ENCODE measurements at places on chromosomes 11 and 22.

DNA sequence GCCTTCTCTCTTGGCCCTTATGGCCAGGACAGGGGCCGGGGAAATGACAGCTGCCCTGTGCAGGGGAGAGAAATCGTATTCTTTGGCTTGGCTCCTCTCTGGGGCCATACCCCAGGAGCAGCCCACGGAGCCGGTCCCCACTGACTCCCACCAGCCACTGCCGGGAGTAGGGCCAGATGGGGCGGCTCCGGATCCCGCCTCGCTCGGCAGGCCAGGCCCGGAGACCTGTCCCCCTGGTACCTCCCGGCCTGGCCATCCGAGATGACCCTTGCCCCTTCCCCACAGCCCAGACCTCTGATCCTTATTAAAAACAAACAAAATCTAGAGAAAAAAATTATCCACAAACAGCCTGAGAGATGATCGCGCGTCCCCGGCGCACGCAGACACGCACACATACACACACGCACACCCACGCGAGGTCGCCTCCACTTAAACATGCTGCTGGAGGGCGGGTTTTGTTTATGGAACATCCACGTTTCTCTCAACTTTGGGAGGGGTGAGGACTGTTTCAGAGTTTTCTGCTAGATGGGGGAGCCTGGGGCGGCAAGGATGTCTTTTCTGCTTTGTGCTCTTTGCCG, 59.1 kb downstream of the IGLL1 start:
- DNase-seq: no peak

DNA sequence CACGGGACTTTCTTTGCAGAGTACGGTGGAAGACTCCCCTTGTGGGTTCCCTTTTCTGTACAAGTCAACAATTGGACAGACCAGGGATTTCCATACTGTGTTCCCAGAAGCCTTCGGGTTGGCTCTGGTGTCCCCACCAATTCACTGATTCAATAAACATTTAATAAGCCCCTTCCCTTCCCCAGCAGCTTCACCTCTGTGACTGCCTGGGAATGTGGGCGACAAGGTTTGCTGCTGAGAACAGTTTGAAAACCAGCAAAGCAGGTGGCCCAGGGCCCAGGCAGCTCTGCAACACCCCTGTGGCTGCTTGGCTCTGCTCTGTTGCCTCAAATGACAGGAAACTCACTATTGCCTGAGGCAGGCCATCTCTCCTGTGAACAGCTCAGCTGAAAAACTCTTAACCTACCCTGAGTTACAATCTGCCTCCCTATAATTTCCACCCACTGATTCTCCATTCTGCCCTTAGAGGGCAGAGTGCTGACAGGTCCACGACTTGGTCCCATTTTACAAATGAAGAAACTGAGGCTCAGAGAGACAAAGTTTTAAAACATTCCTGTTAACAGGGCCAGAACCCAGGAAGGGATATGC, 10.4 kb downstream of the ADORA2A start:
- DNase-seq: no peak

GRCh38 chr11:60111793-60112192, 23.3 kb downstream of the MS4A2 start:
- no peak for DNase-seq

- DNase-seq: no peak
Observed at GRCh38 chr11:133787379-133788141, 57.8 kb downstream of the SPATA19 start.

- no peak for DNase-seq
Observed at GRCh38 chr11:2541881-2542361, 97.1 kb downstream of the KCNQ1 start.

DNA sequence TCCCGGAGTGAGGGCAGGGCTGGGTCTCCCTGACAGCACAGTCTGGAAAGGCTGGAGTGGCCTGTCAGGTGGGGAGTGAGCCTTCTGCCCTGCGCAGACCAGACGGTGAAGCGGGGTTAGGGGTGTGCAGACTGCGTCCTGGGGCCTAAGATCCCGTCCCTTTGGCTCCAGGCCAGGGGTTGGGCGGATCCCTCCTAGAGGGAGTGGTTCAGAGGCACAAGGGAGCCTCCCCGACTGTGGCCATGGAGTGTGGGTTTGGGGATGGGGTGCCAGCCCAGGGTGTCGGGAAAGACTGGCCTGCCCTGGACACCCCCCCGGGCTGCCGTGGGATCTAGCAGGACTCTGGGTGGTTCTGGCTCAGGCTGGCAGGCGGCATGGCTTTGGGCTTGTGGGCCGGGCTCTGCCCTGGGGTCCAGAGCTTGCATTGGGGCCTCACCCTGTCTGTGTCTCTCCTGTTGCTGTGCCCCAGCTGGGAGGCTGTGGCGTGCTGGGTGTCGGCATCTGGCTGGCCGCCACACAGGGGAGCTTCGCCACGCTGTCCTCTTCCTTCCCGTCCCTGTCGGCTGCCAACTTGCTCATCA, 19.5 kb downstream of the TSPAN4 start:
- DNase-seq: no peak

DNA sequence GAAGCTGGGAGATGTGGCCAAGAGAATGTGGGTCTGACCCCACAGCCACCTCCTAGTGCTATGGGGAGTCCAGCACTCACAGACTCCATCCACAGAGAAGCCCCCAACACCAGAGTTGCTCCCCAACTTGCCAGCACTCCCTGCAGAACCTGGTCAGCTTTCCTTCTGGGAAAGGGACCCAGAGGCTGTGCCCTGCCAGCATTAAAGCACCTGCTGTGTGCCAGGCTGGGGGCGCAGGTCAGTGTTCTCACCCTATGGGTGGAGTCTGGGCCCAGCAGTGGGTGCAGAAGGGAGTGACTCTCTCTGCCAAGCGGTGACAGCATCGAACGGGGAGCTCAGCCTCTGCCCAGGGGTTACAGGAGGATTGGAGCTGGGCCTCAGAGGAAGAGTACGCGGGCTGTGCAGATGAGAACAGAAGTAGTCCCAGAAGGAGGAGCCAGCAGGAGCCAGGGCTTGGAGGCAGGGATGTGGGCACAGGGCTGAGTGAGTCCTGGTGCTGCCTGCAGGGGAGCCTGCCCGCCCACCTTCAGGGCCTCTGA, 114.4 kb downstream of the MPPED1 start:
- DNase-seq: no peak

GRCh38 chr22:42500836-42501179, 18.8 kb downstream of the RRP7A start:
- DNase-seq: no peak

DNA sequence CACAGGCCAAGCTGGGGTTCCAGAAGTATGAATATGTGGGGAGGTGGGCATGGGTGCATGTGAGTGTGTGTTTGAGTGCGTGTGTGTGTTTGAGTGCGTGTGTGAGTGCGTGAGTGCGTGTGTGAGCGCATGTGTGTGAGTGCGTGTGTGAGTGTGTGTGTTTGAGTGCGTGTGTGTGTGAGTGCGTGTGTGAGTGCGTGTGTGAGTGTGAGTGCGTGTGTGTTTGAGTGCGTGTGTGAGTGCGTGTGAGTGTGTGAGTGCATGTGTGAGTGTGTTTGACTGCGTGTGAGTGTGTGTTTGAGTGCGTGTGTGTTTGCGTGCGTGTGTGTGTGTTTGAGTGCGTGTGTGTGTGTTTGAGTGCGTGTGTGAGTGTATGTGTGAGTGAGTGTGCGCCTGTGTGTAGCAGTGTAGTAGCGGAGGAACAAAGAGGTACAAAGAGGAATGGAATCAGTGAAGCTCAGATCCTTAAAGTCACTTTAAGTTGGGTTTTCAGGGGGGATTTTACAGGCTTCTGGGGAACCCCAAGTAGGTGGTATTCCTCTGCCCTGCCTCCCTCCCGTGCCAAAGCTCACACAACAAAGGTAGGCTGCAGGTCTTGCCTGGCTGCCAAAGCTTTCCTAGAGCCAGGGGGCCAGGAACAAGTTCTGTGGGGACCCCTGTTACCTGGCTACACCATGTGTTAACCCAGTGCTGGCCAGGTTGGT, 137.1 kb downstream of the KIRREL3 start:
- no peak for DNase-seq

DNA sequence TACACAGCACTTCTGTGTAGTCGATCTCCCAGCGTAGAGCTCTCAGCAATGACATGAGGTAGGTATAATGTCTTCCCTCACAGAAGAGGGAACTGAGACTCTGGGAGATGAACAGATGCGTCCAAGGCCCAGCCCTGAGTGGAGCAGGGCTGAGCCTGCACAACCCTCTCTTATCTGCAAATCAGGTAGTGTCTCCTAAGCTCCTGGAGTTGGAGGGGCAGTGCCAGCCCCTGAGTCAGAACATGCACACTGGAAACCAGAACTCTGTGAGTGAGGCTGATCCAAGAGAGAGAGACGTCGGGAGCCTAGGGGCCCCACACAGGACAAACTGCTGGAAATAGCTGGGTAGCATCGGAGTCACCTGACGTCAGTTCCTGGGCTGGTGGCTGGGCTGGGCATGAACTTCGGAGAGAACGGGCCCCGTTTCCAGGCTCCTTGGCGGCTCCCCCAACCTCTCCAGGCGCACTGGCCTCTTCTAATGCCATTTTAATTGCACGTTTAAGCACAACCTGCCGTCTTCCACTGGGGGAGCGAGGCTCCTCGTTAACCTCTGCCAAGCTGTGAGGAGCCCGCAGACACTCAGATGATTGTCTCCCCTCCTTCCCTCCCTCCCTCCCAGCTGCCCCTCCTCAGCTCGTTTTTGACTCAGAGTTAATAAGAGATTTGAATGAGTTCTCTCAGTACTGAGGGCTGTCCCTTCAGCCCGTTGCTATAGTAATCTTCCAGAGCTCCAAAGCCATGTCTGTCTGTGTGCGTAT, 191.2 kb upstream of the TBCEL start:
- DNase-seq: no peak

- no peak for DNase-seq
Observed at GRCh38 chr22:48102581-48102980, 1340.1 kb downstream of the TBC1D22A start.

DNA sequence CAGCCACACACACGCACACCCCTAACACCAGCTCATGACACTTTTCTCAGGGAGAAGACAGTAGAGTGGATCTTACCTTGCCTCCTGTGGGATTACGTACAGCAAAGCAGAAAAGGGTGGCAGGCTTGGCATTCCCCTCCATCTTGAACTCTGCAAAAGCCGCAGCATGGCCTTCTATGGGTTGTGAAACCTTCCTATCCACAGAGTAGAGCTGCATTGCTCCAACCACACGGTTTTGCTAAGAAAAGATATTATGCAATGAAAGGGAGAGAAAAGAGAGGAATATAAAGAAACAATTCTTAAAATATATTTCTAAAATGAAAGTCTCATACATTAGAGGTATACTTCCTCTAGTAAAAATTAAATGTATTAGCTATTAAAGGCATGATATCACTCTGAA, 48.8 kb downstream of the CLTCL1 start:
- no peak for DNase-seq

DNA sequence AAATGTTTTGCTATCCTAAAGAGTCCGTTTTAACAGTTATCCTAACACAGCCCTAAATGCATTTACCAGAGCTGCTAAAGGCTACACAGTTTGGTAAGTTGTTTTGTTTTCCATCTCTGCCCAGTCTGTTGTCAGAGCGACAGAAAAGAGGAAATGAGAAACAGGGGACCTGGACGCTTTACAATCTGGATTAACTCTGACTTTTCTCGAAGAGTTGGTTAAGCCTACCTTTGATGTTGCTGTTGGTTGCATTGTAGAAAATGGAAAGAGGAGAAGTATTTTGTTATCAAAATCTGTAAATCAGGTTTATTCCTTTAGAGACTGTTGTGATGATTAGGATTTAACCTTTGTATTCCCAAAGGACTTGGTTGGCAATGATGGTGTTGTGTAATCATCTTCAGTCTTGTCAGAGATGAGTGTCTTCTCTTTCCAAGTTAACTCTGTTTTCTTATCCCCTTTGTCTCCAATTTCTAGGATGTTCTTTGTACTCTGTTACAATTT, 481 bp downstream of the ANGPTL5 start:
- peak; percentile 58 for DNase-seq

DNA sequence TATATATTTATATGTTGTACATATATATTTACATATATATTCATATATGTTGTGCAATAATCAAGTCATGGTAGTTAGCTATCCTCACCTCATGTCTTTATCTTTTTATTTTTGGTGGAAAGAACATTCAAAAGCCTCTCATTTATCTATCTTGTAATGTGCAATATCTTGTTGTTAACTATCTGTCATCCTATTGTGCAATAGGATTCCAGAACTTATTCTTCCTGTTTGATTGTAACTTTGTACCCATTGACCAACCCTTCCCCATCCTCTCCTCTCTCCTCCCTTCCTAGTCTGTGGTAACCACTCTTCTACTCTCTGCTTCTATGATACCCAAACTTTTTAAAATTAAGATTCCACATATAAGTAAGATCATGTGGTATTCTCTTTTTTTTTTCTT, 115.6 kb upstream of the PDGFD start:
- no peak for DNase-seq

DNA sequence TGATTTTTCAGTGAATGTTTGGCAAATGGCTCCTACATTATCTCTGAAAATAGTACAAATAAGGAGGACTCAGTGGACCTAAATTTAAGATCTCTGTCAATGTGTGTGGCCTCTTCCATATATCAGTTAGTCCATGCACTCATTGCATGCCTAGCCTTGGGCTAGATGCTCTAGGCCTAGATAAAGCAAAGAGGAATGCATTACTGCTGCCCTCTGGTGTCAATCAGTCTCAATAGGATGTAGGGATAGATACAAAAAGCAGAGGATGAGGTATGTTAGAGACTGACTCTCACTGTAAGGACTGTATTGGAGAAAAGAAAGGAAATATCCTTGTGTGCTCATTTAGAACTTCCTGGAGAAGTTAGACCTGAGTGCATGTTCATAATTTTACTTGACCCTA, 42.0 kb downstream of the MS4A2 start:
- DNase-seq: no peak

- no peak for DNase-seq
Observed at GRCh38 chr11:66293777-66294625, 2.3 kb downstream of the TMEM151A start.

GRCh38 chr11:67452141-67452952, at the start of gene GPR152:
TSS of gene GPR152 (minus strand) at chr11:67452729. CDS start at chr11:67452724, 5 bp downstream.
- no peak for DNase-seq

DNA sequence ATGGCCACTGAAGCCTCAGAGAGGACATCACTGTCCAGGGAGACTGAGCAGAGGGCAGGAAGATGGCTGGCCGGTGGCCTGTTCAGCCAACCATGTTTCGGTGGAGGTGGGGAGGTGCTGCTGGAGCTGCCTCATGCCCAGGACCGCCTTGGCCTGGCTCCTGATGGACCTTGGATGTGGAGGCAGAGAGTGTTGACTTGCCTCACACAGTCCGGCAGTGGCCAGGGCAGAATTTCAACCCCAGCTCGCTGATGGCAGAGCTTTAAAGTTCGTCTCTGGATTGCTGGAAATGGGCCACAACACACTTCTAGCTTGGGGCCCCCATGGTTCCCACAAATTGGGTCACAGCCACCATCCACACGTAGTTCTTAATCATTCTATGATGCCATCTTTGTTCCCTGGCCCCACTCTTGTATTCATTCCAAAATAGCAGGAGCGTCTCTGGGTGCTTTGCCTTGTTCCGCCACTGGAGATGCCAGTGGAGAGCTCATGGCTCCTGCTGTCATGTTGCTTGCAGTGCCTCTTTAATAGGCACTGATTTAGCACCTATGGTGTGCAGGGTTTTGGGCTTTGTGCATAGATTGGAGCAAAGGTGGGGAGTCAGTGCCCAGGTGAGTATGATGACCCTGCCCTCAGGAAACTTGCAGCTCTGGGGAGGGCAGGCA, 5.6 kb downstream of the MAPK8IP1 start:
- no peak for DNase-seq

- DNase-seq: no peak
Observed at GRCh38 chr22:48154169-48154942, 1391.9 kb downstream of the TBC1D22A start.

- DNase-seq: no peak
Observed at GRCh38 chr11:130526846-130527245, 78.4 kb downstream of the ADAMTS15 start.
